ENCODE measurements at places on chromosomes 2 and 18.

DNA sequence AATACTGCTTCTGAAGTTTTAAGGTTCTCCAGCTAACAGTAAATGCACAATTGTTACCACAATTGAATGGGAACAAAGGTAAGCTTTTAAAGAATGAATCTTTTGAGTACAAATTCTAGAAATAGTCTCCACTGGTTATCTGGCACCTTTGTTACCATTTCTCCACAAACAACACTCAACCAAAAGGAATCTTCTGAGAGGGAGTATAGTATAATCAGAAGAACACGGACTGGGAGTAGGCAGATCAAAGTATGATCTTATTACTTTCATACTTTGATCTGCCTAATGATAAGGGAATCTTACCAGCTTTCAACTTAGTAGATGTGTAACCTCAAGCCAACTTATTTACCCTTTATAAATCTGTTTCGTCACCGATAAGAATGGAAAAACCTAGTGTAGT lies 1.4 kb downstream of the CEP76 start:
- no peak for DNase-seq

DNA sequence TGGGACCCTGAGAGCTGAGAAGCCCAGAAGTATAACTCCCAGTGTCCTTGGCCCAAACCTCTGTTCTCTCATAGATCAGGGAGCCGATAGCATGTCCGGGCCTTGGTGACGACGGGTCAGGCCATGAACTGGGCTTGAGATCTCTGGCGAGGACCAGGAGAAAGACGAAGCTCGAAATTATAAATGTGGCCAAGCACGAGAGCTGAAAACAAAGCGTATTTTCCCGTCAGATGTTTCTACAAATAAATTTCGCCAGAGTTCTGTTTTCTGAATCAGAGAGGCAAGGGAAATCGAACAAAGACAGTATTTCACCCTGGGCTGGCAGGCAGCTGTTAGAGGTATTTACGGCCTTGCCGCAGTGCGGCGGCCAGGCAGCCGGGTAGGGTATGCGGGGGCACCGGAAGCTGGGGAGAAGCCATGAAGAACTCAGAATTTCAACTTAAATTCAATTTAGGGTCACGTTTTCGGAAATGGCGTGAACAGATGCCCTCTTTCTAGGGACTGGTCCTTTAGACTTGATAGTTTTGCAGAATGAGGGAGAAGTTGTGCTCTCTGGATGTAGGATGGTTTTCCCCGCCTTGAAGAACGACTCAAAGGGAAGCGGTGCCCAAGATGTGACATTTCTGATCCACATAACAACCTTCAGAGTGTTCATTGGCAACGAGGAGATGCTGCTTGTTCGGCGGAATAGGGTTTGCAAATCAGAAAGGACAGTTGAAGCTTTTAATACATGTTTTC lies 9.6 kb downstream of the HOXD8 start:
- no peak for DNase-seq

- DNase-seq = no peak
Measured at GRCh38 chr18:74524097-74524496, 10.2 kb upstream of the CNDP1 start.

DNA sequence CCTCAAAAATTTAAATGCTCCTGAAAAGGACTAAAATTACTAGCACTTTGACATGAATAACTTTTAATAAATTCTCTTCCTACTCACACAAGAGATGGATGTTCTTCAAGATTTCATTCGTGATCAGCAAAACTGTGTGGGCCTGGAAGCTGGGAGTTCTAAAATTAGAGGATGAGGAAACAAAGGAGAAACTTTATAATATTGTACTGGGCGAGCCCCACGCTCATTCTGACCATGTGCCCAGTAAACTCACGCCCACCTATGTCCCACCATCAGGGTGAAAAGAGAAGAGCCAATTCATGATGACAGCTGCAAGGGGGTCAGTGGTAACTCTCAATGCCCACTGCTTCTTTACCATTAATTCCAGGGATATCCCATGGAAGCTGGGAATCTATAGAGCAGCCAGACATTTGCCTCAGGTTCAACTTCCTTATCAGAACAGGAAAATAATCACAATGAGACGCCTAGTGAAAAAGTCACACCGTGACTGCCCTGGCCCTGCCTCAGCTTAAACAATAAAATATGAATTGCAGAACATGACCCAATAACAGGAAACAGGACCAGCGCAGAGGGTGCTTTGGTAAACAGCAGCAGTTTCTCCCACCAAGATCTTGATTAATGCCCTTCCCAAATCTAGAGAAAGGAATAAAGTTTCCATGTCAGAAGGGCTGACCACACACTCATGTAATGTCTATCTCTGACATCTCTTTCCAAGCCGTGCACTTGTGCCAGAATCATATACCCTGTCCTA lies 438.6 kb downstream of the TXNL1 start:
- no peak for DNase-seq

GRCh38 chr2:128686881-128687555 lies 368.4 kb upstream of the HS6ST1 start:
- no peak for DNase-seq

DNA sequence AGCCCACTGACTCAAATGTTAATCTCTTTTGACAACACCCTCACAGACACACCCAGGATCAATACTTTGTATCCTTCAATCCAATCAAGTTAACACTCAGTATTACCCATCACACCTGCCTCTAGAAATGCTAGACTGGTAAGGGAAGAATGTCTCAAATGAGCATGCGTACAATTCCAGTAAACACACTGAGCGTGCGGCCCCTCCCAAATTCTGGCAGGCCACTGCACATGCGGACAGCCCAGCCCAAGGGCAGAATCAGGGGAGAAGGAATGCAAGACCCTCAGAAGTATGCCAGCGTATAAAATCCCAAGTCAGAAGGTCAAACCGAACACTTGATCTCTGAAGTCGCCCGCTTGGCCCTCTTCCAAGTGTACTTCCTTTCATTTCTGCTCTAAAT lies 7.6 kb upstream of the EMILIN2 start:
- DNase-seq = no peak

DNA sequence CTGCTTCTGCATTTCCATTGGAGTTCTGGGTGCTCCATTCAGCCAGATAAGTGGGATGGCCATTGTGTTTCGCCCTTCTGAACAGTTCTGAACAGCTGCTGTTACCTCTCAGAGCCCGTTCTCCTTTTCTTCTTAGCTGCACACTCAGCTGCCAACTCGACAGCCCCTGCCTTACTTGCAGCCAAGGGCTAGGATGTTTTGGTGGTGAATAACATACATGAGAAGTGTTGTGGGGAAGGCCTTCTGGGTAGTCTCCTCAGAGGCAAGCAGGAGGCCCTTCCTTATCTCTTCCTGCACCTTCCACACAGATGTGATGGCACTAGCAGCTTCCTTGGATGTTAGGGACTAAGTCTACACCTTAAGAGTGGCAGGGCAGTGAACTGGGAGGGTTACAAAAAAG lies 138.4 kb upstream of the NOSTRIN start:
- DNase-seq = no peak

- DNase-seq = no peak
Measured at GRCh38 chr2:47715552-47715951, 67.4 kb upstream of the MSH6 start.

DNA sequence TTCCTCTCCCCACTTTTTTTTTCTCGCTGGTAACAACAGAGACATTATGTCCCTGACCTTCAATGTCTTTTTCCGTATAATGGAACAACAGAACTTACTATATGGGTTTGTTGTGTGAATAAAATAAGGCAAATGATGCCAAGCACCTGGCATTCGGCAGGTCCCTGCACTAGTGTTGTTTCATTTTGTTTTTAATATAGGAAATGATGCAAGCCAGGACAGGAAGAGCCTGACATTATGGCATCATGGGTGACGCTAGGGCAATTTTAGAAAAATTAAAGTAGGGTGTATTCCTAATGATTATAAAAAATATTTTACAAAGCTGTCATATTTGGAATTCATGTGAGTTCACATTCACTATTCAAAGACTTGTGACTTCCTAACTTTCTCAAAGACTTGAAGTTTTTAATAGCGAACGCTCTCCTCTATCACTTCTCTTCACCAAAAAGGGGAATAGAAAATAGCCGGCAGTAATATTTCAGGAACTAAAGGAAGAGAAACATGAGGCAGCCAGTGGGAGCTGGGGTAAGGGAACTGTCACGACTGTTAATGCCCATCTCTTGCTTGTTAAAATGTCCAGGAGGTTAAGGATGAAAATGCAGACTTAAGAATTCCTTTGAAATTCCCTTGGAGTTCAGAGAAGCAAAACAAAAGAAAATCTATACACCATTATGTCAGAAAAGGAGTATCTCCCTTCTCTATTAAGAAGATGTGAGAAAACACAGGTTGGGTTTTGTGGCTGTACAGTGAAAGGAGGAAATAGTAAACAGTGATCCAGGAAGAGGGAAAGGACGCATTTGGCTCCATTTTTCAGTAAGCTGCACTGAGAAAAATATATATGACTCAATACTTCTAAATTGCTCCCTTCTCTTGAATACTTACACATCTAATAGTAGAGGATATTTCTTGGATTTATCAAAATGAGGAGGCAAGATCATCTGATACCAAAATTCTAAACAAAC lies 60.2 kb downstream of the DPP4 start:
- no peak for DNase-seq

DNA sequence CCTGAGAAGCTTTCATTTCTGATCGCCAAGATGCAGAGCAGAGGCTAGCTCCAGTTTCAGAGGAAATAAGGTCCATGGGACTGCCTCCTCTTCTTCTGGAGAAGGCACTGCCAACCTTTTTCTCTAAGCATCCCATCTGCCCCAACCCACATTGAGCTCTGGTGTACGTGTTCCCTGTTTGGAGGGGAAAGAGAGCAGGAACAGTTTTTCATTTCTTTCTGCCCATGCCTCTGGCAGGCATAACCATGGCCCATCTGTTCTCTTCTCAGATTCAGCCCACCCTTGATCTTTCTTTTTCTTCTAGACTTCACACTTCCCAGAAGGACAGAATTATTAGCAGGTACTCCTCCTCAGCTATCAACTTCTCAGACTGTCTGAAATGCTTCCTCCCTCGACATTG lies 1110.3 kb upstream of the KLHL29 start:
- DNase-seq = no peak

DNA sequence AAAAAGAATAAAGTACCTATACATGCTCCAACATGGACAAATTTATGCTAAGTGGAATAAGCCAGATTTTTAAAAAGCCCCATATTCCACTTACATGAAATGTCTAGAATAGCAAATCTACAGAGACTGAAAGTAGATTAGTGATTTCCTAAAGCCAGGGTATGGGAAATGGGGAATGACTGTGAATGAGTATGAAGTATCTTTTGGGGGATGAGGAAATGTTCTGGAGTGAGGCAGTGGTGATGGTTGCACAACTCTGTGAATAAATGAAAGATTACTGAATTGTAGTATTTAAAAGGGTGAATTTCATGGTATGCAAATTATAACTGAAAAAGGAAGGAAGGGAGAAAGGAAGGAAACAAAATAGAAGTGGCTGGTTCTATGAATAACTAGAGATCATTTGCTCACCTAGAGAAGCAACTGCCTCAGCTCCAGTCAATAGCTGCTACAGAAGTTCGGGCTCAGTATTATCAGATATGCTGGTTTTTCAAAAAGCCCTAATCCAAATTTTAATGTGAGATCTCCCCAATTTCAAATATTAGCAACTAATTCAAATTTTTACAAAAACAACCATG lies 39.3 kb downstream of the MAP3K2 start:
- DNase-seq = no peak

Measured in fibroblast of skin of left quadriceps (primary cell).